Stimulated activated CD8-positive, alpha-beta memory T cell treated with anti-CD3 and anti-CD28 coated beads, Interleukin-2, amount 100 ng/mL, for 48 hours (primary cell): ENCODE measurements at places on chromosomes 5 and 9.

DNA sequence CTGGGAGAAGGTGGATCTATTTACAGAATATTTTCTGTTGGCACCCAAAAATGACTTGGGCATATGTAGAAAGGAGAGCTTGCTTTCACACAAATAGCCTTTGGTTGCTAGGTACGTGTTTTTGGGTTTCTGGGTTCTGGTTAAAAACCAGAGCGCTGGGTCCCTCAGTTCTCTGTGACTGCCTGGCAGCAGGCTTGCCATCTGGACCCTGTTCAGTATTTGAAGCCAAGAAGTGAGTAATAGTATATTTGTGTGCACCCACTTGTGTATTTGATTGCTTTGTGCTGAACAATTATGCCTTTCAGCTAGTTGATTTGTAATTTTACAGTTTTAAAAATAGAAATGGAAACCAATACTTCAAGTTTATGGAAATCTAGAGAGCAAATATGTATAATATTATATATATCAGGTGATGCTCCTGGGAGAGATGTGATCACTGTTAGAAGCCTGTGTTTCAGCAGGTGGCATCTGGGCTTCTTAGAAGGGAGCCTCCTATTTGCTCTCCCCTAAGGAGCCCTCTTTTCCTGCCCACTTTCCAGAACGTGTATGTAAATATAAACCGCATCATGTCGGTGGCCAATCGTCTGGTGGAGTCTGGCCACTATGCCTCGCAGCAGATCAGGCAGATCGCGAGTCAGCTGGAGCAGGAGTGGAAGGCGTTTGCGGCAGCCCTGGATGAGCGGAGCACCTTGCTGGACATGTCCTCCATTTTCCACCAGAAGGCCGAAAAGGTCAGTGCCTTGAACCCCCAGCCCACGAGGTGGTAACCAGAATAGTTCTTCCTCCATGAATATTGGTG, 153.6 kb downstream of the TRIO start:
- no peak for DNase-seq

- no peak for DNase-seq
These were observed 424.6 kb downstream of the HCN1 start for GRCh38 chr5:45271626-45272025.

DNA sequence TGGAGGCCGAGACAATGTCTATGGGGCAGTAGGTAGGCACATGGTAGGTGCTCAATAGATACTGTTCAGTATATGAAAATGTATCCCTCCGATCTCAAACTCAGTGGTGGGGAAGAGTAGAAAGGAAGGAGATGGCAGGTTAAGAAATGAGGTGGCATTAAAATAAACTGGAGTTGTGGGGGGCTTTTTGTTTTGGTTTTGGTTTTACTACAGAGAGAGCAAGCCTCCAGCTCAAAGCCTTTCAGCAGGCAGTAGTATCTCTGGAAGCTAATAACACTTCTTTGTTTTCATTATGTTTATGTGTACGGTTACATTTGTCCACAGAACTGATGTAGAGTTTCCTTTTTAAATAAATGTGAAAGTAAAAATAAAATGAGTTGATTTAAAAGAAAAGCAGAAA, 8.6 kb downstream of the MFAP3 start:
- DNase-seq, result no peak

DNA sequence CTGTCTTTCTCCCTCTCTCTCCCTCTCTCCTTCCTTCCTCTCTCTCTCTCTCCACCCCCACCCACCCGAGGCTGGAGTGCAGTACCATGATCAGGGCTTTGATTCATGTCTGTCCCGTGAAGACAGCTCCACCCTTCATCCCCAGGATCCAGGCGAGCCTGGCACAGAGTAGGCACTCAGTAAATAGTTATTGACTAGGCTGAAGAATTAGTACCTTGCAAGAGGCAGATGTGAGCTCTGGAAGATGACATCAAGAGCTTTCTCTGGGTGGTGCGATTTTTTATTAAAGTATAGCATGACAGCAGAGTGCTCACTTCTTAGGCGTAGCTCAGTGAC, 24.0 kb upstream of the WDR38 start:
- DNase-seq, result no peak

DNA sequence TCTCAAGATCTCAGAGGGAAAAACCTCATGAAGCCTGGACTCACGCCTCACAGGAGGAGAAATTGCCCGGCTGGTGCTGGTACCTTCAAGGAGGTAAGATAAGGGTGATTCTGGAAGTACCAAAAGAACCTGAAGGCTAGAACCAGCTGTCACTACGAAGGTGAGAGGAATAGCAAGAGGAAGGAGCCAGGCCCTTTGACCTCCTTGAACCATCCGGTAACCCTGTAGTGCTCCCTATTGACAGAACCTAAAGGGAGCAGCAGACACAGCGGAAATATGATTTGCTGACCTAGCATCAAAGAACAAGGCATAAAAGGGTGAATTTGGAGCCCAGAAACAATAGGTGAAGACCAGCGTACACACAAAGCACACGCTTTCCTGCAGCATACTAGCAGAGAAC, 92.2 kb downstream of the DOCK8 start:
- peak; percentile 4 for DNase-seq

DNA sequence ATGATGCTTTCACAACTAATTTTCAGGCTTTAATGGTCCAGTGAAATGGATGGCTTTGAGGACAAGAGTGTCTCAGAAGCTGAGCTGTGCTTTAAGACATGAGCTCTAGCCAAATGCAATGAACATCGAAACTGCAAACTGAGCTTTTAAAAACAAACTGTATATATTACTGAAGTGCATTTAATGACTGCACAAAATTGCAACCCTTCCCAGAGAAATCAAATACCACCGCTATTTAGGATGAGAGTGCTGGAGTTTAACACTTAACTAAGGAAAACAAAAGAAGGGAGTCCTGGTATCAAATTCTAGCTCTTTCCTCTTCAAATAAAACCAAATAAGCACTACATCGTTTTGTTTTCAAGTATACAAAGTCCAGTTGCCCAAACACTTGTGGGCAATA, 163.9 kb downstream of the SLF1 start:
- no peak for DNase-seq

GRCh38 chr5:116747881-116748280, 173.3 kb upstream of the SEMA6A start:
- no peak for DNase-seq

DNA sequence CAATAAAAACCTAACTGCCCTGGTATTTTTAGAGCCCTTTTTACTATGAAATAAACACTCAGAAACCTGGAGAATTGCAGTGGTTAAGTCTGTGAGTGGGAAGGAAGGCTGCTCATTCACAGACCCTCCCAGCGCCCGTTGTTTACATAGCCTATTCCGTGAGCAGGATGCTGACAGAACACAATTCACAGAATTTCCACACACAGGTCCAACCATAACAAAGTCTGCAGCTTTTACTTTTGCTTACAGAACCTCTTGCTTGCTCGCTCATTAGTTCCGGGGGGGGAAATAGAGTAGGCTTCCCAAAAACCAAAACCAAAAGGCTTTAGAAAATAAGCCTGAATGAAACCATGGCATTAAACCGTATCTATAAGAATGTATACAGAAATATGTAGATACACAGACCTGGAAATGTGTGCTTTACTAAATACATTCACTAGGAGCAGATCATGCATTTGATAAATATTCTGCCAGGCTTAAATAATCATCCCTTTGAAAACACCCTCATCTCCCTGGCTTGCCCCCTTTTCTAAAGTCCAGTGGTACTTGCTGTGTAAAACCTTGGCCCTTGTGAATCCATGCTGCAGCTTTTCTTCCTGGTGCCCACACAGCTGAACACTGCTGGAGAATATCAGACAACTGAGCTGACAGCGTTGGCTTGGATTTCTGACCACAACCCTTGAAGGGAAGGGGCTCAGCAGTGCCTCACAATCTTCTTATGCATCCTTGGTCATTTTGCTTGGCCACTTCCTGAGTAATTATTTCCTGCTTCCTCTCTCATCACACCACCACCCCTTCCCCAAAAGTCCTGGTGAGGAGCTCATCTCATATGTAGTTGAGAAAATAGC, 128.0 kb downstream of the FANCC start:
- no peak for DNase-seq

- DNase-seq, result no peak
These were observed 24.7 kb downstream of the DEPDC1B start for GRCh38 chr5:60675286-60675685.

DNA sequence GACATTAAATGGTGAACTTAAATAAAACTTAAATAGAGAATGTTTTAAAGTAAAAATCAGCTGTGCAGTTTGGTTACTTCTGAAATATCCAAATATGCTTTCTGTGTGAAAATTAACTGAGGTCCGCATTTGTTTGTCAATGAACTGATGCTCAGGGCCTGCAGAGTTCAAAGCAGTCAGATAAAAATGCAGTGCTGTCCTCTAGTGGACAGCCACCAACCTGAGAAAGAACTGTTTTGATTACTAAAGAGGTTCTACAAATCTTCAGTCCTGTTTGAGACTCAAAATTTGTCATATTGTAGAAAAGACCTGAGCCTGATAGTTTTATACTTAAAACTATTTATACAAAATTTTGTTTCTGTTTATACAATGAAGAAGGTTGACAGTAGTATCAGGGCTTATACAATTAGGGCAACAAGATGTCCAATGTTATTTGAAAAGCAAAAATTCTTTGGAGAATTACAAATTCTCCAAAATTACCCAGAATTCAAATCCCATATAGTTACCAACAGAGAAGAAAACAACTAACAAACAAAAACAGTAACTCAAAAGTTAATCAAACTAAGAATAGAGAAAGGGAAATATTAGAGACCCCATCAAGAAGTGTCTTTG, 232.3 kb upstream of the TBCA start:
- no peak for DNase-seq

GRCh38 chr5:175680020-175680419, 22.1 kb downstream of the HRH2 start:
- DNase-seq, result no peak

GRCh38 chr5:178327931-178328711, 95.5 kb upstream of the PHYKPL start:
- no peak for DNase-seq

GRCh38 chr5:92885950-92886349, 695.1 kb downstream of the NR2F1-AS1 start:
- DNase-seq, result no peak

GRCh38 chr5:115402822-115403577, 106.5 kb upstream of the CCDC112 start:
- DNase-seq, result no peak
